ENCODE measurements at places on chromosomes 3 and 15. TPM values are rescaled to one million over a fixed set of nuclear protein-coding genes. Genes with fewer than 3 reads are reported as not detected.
A peak's percentile ranks its signal among the peaks of the same experiment; 100 is the strongest.

- peaks cover 24% of the 10 kb centered on the region for H3K4me1 ChIP-seq
- H3K27me3 ChIP-seq: no peaks in the 10 kb centered on the region
- DNase-seq: no peak
- H3K36me3 ChIP-seq: no peaks in the 10 kb centered on the region
These were observed 55.8 kb downstream of the ATP8B4 start for GRCh38 chr15:50063226-50063625.

DNA sequence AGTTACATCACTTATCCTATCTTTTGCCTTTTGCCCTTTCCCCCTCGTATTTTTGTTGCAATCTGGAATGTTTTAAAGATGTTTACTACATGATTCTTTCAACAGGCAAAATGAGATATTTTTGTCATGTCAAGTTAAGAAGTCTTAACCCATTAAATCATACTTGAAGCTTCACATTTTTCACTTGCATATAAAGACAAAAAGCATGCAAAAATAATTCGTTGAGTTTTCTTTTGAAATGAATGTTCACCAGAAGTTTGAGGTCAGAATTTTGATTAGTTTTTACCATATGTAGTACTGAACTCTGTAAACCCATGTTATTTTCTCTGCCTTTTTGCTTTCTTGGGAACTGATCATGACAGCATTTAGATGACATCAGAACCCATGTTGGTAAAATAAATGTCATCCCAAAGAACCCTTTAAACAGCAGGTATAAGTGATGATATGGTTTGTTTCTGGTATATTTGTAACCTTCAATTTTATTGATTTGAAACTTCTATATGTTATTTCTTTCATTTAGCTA lies 188.5 kb downstream of the GHSR start:
- DNase-seq: no peak
- peaks cover 20% of the 10 kb centered on the region for H3K4me1 ChIP-seq
- no peak overlapping the region for H3K4me3 ChIP-seq
- H3K36me3 ChIP-seq: no peaks in the 10 kb centered on the region
- H3K27me3 ChIP-seq: no peaks in the 10 kb centered on the region
- peak overlapping the region; percentile 15 for H3K27ac ChIP-seq

GRCh38 chr3:46297658-46298423 lies 55.6 kb downstream of the CCR3 start:
- H3K4me1 ChIP-seq: peaks cover 57% of the 10 kb centered on the region
- no peaks in the 10 kb centered on the region for H3K36me3 ChIP-seq
- no peaks in the 10 kb centered on the region for H3K27me3 ChIP-seq
- H3K4me3 ChIP-seq: no peak overlapping the region

- no peak overlapping the region for H3K4me3 ChIP-seq
- no peaks in the 10 kb centered on the region for H3K27me3 ChIP-seq
- no peaks in the 10 kb centered on the region for H3K4me1 ChIP-seq
- DNase-seq: no peak
- no peaks in the 10 kb centered on the region for H3K36me3 ChIP-seq
These were observed 71.8 kb downstream of the CEMIP start for GRCh38 chr15:80850941-80851451.

The SPINT1 gene
- total RNA-seq: 102 TPM

DNA sequence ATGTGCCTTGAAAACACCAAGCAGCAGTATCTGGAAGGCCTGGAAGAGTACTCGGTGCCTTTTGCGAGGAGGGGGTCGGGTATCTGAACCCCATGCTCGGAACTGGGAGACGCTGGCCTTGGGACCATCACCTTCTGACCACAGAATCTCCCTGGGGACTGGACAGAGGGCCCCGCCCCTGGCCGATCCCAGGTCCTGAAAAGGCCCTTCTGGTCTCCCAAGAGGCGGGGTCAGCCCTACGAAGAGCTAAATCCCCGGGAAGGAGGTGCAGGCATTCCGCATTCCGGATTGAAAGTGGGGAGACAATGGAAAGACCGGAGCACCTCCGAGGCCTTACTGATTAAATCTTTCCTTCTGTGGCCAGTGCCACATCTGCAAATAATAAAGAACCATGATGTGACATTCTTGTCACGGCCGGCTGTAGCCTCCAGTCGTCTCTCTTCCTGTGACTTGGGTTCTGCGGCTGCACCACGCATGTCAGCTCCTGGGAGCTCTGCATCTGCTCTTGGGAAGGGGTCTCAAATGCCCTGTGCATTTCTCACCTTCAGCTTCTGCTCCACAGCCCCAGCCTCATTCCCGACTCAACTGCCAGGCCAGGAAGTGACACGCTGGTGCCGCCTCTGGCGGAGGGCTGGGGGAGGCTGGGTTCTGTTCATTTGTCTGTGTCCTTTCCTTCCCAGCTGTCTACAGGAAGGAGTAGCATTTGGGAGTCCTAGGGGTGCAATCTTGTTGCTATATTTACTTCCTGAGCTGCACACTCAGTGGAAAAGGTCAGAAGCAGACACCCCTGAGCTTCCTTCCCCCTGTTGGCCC lies 173.5 kb downstream of the KLF13 start:
- no peak for DNase-seq
- no peaks in the 10 kb centered on the region for H3K27me3 ChIP-seq
- peak overlapping the region; percentile 45 for H3K27ac ChIP-seq
- no peaks in the 10 kb centered on the region for H3K36me3 ChIP-seq
- no peak overlapping the region for H3K4me3 ChIP-seq
- H3K4me1 ChIP-seq: peaks cover 10% of the 10 kb centered on the region

- H3K27ac ChIP-seq: peak within 1 kb of the TSS; percentile 39
- no peaks in the 10 kb centered on the region for H3K36me3 ChIP-seq
- no peak within 1 kb of the TSS for H3K4me3 ChIP-seq
- no peaks in the 10 kb centered on the region for H3K4me1 ChIP-seq
These were observed at the start of gene CCR3 for GRCh38 chr3:46242120-46242519. CCR3 (plus strand) TSS chr3:46242460; CDS start chr3:46265159, 22,699 bp downstream.

The MYZAP gene
- total RNA-seq: 20.0 TPM

The DNAH1 gene
- 6.5 TPM for total RNA-seq

DNA sequence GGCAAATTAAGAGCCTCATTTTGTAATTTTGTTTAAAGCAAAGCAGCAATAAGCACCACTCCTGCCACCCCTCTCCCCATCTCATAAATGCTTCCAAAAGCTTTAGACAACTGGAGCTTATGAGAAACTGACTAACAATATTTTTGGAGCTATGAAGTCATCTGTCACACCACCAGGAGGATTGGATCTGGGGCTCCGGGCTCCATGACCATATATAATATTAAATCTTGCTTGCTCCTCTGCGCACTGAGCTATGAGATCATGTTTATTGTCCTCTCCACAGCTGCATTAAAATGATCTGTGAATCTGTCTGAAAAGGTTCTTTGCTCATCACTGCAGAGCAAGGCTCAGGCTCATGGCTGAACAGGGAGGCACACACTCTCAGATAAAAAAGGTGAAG lies 323.7 kb downstream of the ZNF621 start:
- no peaks in the 10 kb centered on the region for H3K36me3 ChIP-seq
- no peaks in the 10 kb centered on the region for H3K4me1 ChIP-seq
- no peak for DNase-seq
- H3K4me3 ChIP-seq: no peak overlapping the region
- H3K27ac ChIP-seq: no peak overlapping the region

- no peaks in the 10 kb centered on the region for H3K4me1 ChIP-seq
- no peaks in the 10 kb centered on the region for H3K27me3 ChIP-seq
- H3K27ac ChIP-seq: peak overlapping the region; percentile 88
- no peak for DNase-seq
- no peak overlapping the region for H3K4me3 ChIP-seq
These were observed 12.1 kb downstream of the NR2F2 start for GRCh38 chr15:96342406-96343112.

- no peak overlapping the region for H3K4me3 ChIP-seq
- H3K27ac ChIP-seq: peak overlapping the region; percentile 50
- H3K4me1 ChIP-seq: peaks cover 29% of the 10 kb centered on the region
- DNase-seq: no peak
- H3K27me3 ChIP-seq: no peaks in the 10 kb centered on the region
These were observed 32.3 kb upstream of the MFSD1 start for GRCh38 chr3:158769549-158769948.

- no peak overlapping the region for H3K27ac ChIP-seq
- H3K4me3 ChIP-seq: no peak overlapping the region
- no peaks in the 10 kb centered on the region for H3K36me3 ChIP-seq
- no peaks in the 10 kb centered on the region for H3K4me1 ChIP-seq
- no peak for DNase-seq
These were observed 321.9 kb upstream of the CCDC54 start for GRCh38 chr3:107055181-107055942.

DNA sequence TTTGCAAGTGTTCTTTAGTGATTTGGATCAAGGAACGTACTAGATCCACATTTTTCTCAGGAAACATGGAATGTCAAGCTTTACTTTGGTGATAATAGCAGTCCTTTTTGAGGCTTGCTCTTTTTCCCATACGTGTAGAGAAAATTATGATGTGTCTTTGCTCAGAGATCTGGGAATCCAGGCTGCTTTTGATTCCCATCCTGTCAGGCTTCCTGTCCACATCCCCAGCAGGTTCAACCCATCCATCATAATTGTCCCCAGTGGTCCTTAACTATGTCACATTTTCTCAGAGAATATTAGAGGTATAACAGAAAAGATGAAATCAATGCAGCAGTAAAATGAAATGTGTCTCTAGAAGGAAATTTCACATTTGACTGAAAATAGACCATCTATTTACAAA lies 111.4 kb downstream of the IQCH start:
- H3K4me3 ChIP-seq: no peak overlapping the region
- no peak for DNase-seq
- no peaks in the 10 kb centered on the region for H3K27me3 ChIP-seq
- no peak overlapping the region for H3K27ac ChIP-seq
- H3K36me3 ChIP-seq: no peaks in the 10 kb centered on the region
- no peaks in the 10 kb centered on the region for H3K4me1 ChIP-seq

- no peak for DNase-seq
- H3K4me1 ChIP-seq: no peaks in the 10 kb centered on the region
- H3K4me3 ChIP-seq: no peak overlapping the region
- no peaks in the 10 kb centered on the region for H3K27me3 ChIP-seq
- H3K36me3 ChIP-seq: no peaks in the 10 kb centered on the region
These were observed 13.7 kb upstream of the SLTM start for GRCh38 chr15:58947179-58947578.

- H3K4me3 ChIP-seq: no peak overlapping the region
- DNase-seq: no peak
- H3K27me3 ChIP-seq: no peaks in the 10 kb centered on the region
- no peaks in the 10 kb centered on the region for H3K4me1 ChIP-seq
- no peak overlapping the region for H3K27ac ChIP-seq
- no peaks in the 10 kb centered on the region for H3K36me3 ChIP-seq
These were observed 90.7 kb upstream of the GOLIM4 start for GRCh38 chr3:168186293-168186983.

DNA sequence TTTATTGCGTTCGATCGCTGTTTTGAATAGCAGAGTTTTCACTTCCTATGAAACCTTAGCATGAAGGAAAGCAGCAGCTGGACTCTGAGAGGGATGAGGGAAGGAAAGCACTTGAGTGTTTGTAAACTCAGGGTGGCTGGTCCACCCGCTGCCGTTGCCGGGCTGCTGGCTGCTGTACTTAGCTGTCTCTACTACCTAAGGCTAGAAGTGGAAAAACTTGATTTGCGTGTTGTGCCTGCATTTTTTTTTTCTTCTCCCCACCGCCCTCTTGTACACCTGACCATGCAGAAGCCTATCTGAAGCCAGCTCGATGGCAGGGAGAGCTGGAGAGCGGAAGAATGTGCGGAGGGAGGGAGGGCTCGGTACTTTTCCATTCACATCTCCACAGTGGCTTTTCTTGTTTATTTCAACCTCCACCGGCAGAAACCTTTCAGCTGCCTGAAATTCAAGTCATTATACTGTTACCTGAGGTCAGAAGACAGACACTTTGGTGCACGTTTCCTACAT lies 4.8 kb upstream of the BCL6 start:
- H3K27me3 ChIP-seq: no peaks in the 10 kb centered on the region
- DNase-seq: peak; percentile 91
- peaks cover 53% of the 10 kb centered on the region for H3K4me1 ChIP-seq
- H3K27ac ChIP-seq: peak overlapping the region; percentile 60

- no peak overlapping the region for H3K27ac ChIP-seq
- no peak for DNase-seq
- no peak overlapping the region for H3K4me3 ChIP-seq
- no peaks in the 10 kb centered on the region for H3K36me3 ChIP-seq
- H3K4me1 ChIP-seq: no peaks in the 10 kb centered on the region
These were observed 263.3 kb upstream of the NR2E3 start for GRCh38 chr15:71547011-71547410.

GRCh38 chr3:14415501-14415900 lies 13.1 kb downstream of the SLC6A6 start:
- no peaks in the 10 kb centered on the region for H3K36me3 ChIP-seq
- no peak overlapping the region for H3K4me3 ChIP-seq
- no peak for DNase-seq

DNA sequence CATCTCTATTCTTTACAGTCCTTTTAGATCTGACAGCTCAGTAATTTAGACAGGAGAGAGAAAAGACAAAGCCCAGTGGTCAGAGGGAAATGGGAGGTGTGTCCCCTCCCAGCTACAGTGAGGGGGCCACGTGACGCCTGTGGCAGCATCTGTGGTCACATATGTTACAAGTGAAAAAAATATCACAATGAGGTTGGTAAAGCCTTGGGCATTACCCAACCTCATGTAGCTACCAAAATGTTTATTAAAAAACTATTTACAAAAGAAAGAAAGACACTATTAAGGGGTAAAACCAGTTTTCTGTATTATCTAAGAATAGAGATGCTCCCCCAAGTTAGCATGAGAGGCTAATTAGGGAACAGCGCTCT lies 42.9 kb upstream of the PLCL2 start:
- peak overlapping the region; percentile 21 for H3K27ac ChIP-seq
- DNase-seq: no peak
- no peaks in the 10 kb centered on the region for H3K27me3 ChIP-seq
- no peaks in the 10 kb centered on the region for H3K4me1 ChIP-seq
- H3K4me3 ChIP-seq: no peak overlapping the region

The FRMD4B gene
- total RNA-seq: 49.0 TPM

GRCh38 chr3:112233083-112233482 lies 60.9 kb downstream of the SLC9C1 start:
- H3K27ac ChIP-seq: no peak overlapping the region
- no peaks in the 10 kb centered on the region for H3K36me3 ChIP-seq
- no peaks in the 10 kb centered on the region for H3K27me3 ChIP-seq
- no peaks in the 10 kb centered on the region for H3K4me1 ChIP-seq
- no peak overlapping the region for H3K4me3 ChIP-seq
- no peak for DNase-seq

The COPS2 gene
- 62.6 TPM for total RNA-seq

DNA sequence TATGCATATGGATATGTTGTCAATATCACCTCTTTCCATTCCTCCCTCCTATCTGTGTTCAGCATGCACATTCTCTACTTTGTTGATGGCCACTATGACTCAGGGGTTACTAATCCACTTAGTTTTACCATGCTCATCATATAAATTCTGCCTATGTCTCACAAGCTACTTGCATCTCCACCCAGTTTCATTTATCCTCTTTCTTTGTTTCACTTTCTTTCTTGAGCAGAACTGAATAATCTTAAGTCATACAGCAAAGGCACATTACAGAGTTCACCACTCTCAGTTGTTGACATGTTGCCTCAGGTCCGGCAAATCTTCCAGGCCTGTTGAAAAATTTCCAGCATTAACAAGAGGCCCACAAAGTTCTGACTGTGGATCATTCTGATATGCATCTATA lies 71.5 kb downstream of the SSR3 start:
- no peaks in the 10 kb centered on the region for H3K27me3 ChIP-seq
- H3K4me3 ChIP-seq: no peak overlapping the region
- H3K36me3 ChIP-seq: no peaks in the 10 kb centered on the region
- H3K4me1 ChIP-seq: peaks cover 9% of the 10 kb centered on the region
- DNase-seq: no peak

The CFAP20DC gene
- 1.4 TPM for total RNA-seq

GRCh38 chr3:8638994-8639658 lies 5.5 kb downstream of the SSUH2 start:
- H3K27ac ChIP-seq: no peak overlapping the region
- H3K36me3 ChIP-seq: no peaks in the 10 kb centered on the region
- peaks cover 4% of the 10 kb centered on the region for H3K27me3 ChIP-seq
- no peak overlapping the region for H3K4me3 ChIP-seq
- no peaks in the 10 kb centered on the region for H3K4me1 ChIP-seq
- no peak for DNase-seq

The DOCK3 gene
- 0.34 TPM for total RNA-seq

All from left lung (tissue), 14 donors.